ENCODE measurements at places on chromosomes 6 and 20.
A peak's percentile ranks its signal among the peaks of the same experiment; 100 is the strongest.

GRCh38 chr6:53032849-53033248 is 32.4 kb upstream of the FBXO9 start:
- DNase-seq = no peak

DNA sequence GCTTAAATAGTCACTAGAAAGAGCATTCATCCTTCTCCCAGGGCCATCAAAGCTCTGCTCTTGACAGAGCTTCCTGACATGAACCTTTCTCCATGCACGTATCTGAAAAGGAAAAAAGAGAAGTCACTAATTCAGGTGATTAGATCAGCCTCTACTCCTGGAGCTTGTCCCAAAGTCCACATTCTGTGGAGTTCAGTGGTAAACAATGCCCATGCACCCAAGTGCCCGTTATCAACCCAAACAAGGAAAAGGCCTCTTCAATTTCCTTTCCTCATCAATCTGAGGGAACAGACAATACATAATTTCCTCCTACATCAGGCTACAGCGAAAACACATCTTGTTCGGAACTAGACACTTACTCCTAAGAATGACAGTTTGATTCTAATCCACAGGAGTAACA is 129.2 kb upstream of the PCSK2 start:
- DNase-seq = no peak

- no peak for DNase-seq
Observed at GRCh38 chr6:115191989-115192388, 849.2 kb upstream of the HS3ST5 start.

- no peak for DNase-seq
Observed at GRCh38 chr6:113414511-113414910, 442.6 kb upstream of the MARCKS start.

GRCh38 chr20:7610681-7611080 is 329.6 kb downstream of the HAO1 start:
- DNase-seq = no peak

DNA sequence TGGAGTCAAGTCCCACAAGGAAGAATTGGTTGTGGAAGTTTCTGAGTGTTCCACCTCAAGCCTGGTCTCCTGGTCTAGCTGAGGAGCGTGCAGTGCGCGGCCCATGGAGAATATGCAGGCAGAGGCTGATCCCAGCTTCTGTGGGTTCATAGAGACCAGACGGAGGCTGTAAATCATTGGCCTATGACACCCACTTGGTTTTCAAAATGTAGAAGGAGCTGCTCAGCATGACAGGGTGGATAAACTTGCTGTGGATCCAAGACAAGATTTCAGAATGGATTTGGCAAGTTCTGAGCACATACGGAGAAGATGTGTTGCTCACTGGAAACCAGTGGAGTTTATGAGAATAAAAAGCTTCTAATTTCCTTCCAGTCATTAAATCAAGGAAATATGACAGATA is 744 bp downstream of the KIF25 start:
- DNase-seq = no peak

DNA sequence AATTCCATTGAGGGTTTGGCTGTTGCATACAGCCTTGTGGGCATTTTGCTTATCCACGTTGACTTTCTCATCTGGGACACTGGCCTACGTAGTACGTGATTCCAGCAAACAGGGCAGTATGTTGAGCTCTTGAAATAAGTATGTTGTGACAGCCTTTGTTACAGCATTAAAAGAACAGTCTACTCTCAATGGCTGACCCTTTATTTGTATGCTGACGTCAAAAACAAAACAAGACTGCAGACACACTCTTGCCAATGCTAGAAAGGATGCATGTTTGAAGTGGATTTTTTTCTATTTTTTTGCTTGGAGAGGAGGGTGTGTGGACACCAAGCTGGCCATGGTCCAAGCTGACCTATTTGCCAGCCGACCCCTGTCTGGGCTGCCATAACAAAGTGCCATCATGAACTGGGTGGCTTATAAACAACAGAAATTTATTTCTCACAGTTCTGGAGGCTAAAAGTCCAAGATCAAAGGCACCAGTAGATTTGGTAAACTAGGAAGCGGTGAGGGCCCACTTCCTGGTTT is 10.8 kb upstream of the SNHG17 start:
- no peak for DNase-seq

DNA sequence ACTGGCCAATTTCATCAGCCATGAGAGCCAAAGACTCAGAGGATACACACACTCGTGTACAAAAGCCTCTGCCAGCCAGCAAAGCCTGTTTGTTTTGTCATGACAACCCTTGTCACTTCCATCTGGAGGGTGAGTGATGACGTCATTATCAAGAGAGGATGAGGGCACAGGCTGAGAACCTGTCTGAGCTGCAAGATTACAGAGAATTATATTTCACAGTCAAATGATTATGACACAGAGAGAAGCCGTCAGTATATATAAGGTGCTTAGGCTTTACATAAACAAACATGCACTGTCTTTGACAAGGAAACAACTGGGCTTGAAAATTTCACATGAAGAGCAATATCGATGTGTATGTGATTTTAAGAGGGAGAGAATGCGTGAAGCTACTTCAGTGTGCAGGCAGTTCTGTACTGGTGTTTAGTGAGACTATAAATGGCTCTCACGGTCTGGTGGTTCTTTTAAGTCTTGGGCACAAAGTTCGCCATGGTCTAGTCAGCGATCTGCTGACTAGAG is 36.5 kb upstream of the BCLAF1 start:
- DNase-seq = no peak

GRCh38 chr20:47727170-47727880 is 58.0 kb downstream of the SULF2 start:
- peak; percentile 76 for DNase-seq

DNA sequence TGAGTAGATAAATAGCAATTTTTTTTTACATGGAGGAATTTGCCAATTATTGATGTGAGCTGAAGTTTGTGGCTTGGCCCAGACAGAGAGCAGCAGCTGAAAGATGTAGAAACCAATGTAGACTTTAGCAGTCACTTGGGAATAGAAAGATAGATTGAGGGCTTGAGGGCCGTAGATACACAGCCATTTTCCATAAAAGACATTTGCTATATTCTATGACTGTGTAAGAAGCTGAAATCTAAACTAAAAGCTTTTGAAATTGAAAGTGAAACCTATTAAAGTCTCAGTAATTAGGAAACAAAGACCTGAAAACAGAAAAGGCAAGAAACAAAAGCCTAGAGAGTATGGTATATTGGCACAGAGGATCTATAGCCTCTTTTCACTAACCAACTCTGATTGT is 332.7 kb downstream of the CENPW start:
- DNase-seq = no peak

DNA sequence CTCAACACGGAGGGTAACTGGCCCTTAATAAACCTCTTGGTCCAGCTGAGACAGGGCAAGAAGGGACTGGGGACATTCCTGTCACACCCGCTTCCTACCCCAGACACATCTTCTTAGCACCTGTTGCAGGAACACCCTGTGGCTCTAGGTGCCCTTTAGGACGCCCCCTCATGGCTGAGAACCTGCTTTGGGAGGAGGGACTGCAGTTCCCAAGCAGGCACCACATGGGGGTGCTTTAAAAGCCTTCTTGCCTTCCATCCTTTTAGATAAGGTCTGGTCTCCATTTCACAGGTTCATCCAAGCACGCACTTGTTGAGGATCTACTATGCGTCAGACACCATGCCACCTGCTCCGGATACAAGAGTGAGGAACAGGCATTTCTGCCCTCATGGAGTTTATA is 26.6 kb downstream of the NSFL1C start:
- peak; percentile 20 for DNase-seq

DNA sequence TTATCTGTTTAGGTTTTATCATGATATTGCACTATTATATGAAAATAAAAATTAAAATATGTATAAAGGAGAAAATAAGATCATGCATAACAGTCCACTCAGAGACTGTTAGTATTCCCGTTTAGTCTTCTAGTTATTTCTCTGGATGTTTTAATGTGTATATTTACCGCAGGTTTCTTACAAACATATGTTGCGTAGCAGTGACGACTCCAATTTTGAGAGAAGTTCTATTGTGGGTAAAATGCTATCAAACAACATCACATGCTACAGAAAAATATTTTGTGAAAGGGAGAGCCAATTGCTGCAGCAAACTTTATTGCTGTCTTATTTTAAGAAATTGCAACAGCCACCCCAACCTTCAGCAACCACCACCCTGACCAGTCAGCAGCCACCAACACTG is 72.4 kb upstream of the NXT1 start:
- no peak for DNase-seq

- DNase-seq = no peak
Observed at GRCh38 chr6:37865504-37865903, 46.0 kb downstream of the ZFAND3 start.

- peak; percentile 46 for DNase-seq
Observed at GRCh38 chr20:51062065-51062464, 39.2 kb upstream of the KCNG1 start.

GRCh38 chr6:20403070-20403765 is 1.5 kb downstream of the E2F3 start:
- peak; percentile 71 for DNase-seq

DNA sequence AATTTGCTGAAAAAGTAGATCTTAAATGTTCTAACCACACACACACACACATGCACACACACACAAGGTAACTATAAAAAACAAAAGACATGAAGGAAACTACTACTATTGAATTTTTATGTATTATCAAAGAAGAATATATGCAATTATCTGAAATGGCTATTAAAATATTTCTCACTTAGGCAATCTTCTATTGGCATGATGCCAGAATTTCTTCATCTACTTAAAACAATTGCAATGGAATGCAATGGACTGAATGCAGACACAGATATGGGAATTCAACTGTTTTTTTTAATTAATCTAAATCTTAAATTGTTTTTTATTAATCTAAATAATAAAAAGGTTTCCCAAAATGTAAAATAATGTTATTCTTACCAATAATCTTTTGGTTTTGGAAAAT is 152.6 kb upstream of the SMLR1 start:
- DNase-seq = no peak

DNA sequence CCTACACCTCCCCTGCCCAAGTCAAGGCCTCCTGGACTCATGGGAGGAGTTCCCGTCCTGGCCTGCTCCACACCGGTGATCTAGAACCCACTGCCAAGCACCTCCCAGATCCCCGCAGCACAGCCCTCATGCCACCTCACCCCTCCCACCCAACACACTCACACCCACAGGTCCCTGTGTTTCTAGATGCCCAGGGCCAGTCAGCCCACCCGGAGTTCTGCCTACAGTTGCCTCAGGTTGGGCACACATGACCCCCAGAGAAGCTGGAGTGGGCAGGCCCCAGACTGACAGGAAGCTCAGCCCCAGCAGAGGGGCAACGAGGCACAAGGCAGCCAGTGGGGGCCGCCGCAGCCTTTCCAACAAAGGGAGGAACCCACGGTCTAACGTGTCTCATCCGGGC is 29.6 kb downstream of the RRBP1 start:
- no peak for DNase-seq

GRCh38 chr6:144305985-144306384 is 20.9 kb downstream of the UTRN start:
- no peak for DNase-seq

DNA sequence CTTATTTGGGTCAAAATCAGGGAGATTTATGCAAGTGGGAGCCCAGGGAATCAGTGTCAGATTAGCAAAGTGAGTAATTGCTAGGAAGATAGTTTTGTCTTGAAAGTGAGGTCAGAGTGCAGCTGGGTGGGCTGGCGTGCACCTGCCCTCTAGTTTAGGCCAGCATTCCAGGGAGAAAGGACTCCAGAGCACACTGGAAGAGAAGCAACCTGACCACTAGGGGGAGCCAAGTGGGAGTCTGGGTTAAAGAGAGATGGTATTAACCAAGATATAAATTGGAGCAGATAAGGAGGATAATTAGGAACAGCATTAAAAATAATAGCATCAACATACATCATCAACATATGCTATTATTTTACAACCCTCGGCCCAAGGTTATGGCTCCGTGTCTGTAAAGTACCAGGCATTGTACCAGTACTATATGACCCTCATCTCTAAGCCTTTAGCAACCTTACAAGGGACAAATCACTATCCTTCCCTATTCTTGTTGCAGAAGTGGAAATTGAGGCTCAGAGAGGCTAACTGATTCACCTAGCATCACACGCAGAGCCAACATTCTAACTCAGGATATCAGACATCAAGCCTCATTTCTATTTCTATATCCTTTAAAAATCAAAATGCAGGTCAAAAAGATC is 57.8 kb downstream of the SLC2A10 start:
- DNase-seq = no peak

GRCh38 chr6:72328775-72329174 is 293.1 kb upstream of the KCNQ5 start:
- DNase-seq = no peak

DNA sequence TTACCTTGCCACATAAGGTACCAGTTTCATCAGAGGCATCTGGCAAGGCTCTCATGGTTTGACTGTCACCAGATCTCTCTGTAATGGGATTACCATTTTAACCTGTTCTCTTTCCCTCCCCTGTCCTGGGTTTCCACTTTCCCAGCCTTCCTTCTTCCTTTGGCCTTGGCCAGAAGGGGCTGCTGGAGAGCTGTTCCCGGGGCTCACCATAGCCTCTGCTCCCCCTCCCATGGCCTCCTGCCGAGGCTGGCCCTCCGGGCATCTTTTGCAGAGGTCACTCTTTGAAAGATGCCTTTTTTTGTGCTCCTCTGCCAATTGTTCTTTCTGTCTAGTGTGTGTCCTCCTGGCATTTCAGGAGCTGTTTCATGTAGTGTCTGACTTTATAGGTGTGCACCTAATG is 100.7 kb upstream of the SCP2D1 start:
- no peak for DNase-seq

DNA sequence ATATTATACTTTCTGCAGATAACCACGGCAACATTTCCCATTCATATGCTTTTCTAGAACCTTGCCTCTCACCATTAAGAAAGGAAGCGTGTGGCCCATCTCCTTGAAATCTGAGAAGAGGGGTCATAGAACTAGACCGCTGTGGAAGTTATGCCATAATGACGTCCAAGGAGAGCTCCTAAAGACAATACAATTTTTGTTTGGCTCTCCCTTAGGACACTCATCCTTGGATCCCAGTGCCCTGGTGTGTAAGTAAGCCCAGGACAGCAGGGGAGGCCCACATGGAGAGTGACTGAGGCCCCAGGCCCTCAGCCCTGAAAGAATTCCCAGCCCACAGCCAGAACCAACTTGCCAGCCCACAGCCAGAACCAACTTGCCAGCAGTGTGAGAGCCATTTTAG is 379.6 kb downstream of the FOXA2 start:
- no peak for DNase-seq

GRCh38 chr20:43513931-43514647 is 6.6 kb downstream of the L3MBTL1 start:
- peak; percentile 68 for DNase-seq

DNA sequence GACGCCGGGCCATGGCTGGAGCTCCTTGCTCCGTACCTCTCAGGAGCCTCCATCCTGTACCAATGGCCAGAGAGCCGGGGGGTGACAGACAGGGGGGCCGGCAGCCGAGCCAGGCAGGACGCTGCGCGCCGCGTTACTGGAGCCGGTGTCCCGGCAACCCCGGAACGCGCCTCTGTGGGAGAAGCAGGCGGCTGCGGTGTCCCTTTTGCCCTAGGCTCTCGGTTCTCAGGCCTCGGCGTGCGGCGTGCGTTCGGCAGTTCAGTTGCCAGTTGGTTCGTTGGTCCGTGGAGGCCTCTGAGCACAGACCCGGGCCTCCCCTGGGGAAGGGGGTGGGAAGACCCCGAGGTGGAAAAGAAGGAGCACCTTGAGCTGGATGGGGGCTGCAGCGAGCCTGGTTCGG is at the start of gene SPATS1:
TSS of gene SPATS1 (plus strand) at position 162 of the 400 bp plus-strand sequence. CDS start 446 bp downstream, outside the sequence.
- no peak for DNase-seq

- no peak for DNase-seq
Observed at GRCh38 chr20:10951216-10951615, 277.4 kb upstream of the JAG1 start.

- DNase-seq = no peak
Observed at GRCh38 chr6:157157258-157157657, 166.1 kb downstream of the TMEM242 start.

GRCh38 chr6:37657112-37657886 is 40.4 kb downstream of the MDGA1 start:
- no peak for DNase-seq

- DNase-seq = no peak
Observed at GRCh38 chr6:145483191-145483996, 251.9 kb downstream of the EPM2A start.
